Effector CD4-positive, alpha-beta T cell (primary cell): ENCODE measurements at places on chromosomes 3 and 15.

DNA sequence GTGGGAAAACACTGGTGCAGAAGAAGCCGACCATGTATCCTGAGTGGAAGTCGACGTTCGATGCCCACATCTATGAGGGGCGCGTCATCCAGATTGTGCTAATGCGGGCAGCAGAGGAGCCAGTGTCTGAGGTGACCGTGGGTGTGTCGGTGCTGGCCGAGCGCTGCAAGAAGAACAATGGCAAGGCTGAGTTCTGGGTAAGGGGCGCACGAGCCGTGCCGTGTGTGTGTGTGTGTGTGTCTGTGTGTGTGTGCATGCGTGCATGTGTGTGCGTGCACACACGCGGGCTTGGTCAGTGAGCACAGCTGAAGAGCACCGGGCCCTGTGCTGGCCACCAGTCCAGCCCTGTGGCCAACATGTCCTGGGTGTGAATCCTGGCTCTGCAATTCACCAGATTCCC lies 18.6 kb downstream of the PRKCD start:
- DNase-seq = no peak

DNA sequence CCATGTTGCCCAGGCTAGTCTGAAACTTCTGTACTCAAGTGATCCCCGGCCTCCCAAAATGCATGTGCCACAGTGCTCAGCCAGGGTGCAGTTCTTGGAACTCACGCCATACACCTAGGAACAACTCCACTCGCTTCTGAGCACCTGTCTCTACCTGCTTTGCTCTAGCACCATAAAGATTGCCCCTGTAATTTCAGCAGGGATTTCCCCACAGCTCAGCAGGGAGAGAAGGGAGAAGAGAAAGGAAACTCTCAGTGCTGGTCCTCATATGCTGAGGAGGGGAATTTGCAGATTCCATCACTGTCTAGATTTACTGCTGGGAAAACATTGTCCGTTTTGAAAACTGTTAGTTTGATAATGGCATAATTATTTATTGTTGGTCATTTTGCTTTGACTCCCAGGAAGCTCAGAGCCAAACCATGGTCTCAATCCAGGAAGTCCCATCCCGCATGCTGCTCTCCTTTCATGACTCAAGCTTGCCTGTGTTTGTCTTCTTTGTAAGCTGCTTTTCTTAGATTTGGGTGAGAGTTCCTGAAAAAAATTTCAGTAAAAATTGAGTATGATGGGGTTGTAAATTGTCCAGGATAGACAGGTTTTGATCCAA lies 24.2 kb downstream of the TRIM71 start:
- no peak for DNase-seq

GRCh38 chr3:143471705-143472104 lies 352.1 kb downstream of the CHST2 start:
- no peak for DNase-seq

- no peak for DNase-seq
Measured at GRCh38 chr3:99957151-99957796, 139.6 kb downstream of the CMSS1 start.

DNA sequence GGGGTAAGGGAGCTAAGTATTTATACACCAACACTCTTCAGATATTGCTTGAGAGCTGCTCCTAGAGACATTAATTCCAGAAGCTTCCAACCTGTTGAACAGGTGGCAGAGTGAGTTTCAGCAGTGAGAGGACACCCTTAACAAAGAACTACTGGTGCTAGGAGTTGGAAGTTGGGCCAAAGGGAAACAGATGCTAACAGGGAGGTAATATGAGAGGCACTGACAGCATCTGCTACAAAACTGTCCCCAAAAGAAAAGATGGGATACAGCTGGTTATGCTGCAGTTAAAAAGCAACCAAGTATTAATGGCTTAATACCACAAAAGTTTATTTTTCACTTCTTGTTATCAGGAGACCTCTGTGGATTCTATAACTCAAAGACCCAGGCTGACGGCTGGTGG lies 104.5 kb upstream of the SATB1 start:
- no peak for DNase-seq

DNA sequence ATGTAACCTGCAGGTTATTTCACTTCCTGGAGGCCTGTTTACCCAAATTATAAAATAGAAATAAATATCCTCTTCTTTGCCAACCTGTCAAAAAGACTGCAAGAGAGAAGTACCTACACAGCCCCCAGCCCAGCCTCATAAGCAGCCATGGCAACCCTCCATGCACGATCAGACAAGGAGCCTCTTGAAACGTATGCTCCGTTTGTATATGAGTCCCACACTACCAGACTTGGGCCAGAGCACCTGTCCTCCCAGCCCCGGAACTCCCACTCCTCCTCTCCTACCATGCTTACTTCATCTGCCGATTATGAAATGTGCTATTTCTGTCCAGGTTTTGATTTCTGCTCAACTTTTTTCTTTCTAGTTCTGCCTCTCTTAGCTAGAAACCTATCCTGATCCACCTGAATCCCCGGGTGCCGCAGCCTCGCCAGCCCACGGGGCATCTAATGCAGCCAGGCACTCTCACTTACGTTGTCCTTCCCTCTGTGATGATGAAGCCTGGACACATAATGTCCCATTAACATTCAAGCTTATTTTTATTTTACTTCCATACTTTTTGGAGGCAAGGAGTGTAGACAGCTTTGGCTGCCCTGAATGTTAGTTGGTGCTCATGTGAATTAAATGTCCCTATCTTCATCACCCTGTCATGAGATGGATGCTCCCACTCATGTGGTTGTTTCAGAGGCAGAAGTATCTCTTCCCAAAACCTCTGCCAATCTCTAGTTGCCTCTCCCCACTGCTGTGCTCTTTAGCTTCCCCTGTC lies 73.8 kb downstream of the MB21D2 start:
- DNase-seq = no peak

DNA sequence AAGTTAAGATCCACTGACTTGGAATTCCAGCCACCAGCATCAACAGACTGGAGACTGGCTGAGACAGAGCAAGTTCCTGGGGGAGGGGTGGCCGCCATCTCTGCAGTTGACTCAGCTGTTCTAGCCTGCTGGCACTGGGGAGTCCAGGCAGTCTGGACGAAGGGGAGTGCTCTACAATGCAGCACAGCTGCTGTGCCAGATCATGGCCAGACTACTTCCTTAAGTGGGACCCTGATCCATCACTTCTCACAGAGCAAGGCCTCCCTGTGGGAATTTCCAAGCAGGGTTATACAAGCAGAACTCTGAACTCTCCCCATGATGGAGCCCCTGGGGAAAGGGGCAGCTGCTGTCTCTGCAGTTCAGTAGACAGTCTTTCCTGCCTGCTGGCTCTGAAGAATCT lies 35.2 kb downstream of the PYGO1 start:
- no peak for DNase-seq

- no peak for DNase-seq
Measured at GRCh38 chr15:76439542-76439941, 103.0 kb downstream of the ISL2 start.

DNA sequence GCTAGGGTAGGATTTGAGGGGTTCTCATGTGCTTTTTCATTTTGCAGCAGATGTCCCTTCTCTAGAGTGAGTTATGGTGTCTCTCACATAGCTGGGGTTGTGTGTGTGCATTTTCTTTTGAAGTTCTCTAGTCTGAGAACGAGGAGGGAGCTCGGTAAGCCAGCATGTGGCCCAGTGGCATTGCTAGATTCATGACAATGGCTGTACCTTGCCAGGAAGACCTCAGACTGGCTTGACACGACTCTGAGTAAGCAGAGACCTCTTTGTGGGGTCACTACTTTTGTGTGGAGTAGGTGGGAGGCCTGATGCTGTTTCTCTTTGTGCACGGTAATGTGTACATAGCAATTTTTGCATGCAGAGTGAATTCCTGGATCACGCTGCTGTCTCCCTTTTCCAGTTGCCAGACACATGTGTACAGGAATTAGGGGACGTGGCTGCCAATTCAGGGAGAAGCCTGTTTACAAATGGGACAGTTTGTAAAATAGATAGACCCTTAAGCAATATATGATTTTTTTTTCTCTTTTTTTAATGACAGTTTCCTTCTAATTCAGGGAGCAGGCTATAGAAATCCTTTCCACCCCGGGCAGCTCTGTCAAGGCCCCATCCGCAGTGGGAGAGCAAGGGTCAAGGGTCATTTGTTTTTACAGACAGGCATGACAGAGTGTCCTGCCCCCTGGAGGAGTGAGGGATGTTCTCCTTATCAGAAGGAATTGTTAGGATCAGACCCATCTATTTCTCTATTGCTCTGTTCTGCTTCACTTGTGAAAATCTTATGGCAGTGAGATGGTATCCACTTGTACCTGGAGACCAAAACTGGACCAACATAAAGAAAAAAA lies 4.6 kb downstream of the CACNA1D start:
- DNase-seq = no peak

- no peak for DNase-seq
Measured at GRCh38 chr3:56917361-56918110, 115.8 kb upstream of the ARHGEF3 start.

GRCh38 chr15:98720031-98720430 lies 71.7 kb downstream of the IGF1R start:
- no peak for DNase-seq

- DNase-seq = no peak
Measured at GRCh38 chr3:69244039-69244438, 121.6 kb upstream of the LMOD3 start.

GRCh38 chr3:8324747-8325146 lies 176.9 kb upstream of the LMCD1 start:
- DNase-seq = peak; percentile 45

GRCh38 chr3:175746308-175746707 lies 887.2 kb downstream of the NAALADL2 start:
- DNase-seq = no peak

- no peak for DNase-seq
Measured at GRCh38 chr15:58909616-58910015, 23.9 kb downstream of the SLTM start.

- DNase-seq = no peak
Measured at GRCh38 chr3:155367506-155367905, 74.0 kb upstream of the STRIT1 start.

- no peak for DNase-seq
Measured at GRCh38 chr3:112770032-112770626, 76.5 kb downstream of the CD200R1L start.

GRCh38 chr3:183132409-183132808 lies 30.1 kb downstream of the LAMP3 start:
- DNase-seq = no peak

GRCh38 chr3:126026277-126026751 lies 57.3 kb downstream of the ROPN1B start:
- DNase-seq = no peak

DNA sequence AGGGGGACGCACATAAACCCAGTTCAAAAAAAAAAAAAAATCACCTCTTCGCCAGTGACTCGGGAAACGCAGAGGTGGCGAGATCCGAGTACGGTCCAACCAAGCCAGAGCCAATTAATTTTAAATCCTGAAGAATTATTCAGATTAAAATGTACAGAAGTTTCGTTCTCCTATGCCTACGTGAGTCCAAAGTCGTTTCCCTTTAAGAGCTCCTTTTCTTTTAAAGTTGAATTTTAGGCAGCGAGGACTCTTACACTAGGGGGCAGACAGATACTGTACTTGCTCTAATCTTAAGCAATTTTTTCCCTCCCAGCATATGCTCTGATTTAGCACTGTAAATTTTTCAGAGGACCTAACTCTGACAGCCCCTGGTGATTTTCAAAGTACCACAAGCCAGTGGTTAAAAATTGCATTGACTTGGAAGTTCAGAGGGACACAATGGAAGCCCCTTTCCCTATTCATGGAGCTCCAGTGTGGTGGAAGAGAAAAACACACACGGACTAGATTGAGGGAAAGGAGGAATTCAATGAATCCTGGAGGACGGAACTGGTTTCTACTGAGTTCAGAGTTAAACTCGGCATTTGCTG lies 3.3 kb upstream of the NR2F2 start:
- DNase-seq = no peak

DNA sequence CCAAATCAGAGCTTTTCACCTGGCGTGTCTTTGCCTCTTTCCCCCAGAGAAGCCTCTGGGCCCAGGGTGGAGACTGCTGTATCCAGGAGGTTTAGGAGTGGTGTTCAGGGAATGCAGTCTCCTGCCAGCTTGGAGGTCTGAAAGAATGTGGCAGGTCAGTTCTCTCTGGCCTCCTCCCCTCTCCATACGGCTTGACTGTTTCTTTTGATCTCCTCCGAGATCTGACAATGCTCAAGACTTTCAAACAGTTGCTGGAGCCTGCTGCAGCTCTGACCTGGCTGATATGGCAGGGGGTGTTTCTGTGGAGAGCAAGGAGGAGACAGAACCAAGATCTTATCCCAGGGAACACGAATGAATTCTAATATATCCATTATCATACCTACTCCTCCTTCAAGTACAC lies 24.7 kb upstream of the TM4SF4 start:
- no peak for DNase-seq

- DNase-seq = peak; percentile 59
Measured at GRCh38 chr3:13879946-13880810, at the start of gene WNT7A. TSS of gene WNT7A (minus strand) at chr3:13880071. CDS start at chr3:13879816, 255 bp downstream.

DNA sequence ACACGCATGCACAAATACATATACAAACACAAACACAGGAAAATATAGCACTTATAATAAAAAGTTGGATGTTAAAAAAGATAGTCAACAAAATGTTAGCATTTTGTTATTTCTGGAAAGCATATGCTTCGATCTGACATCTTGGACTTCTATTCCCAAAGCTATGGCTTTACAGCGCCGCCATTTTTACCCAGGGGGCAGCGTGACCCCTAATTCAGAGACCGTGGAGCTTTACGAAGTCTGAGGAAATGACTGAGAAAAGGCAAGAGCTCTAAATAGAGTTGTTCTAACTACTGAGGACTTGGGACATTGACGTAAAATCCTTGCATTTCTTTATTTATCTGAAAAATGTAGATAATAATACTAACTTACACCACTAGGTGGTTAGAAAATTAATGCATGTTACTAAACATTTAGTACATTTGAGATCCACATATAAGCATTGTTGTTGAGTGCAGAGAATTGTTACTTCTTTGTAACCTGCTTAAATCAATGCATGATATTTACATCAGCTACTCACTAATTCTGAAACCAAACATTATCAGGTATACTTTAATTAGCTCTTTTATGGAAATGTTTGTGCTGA lies 155.4 kb downstream of the TP63 start:
- no peak for DNase-seq

DNA sequence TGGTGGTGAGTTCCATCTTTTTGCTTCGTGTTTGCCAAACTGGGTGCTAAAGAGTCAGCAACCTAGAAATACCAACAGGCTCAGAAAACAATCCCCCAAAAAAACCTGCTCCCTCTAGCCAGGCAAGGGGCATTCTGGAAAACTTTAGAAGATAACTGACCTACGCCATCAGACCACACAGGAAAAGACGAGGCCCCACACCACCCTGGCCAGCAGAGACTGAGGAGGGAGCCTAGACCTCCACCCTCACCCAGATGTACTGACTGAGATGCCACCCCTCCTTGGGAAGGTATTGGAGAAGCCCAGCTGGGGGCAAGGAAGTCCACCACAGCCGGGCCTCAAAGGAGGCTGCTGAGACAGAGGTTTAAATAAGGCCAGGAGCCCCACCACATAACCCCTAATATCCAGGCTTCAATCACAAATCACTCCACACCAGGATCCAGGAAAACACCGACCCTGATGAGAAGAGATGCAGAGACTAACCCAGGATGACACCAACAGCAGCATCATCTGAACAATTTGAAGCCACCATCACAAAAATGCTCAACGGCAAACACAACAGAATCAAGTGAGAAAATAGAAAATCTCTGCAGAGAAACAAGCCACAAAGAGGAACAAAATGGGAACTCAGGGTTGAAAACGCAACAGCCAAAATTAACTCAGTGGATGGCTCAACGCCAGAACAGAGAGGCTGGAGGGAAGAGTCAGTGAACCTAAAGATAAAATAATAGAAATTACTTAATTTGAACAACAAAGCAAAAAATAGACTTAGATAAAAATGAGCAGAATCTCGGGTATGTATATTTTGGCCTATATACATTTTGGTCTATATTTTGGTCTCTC lies 61.0 kb downstream of the TPRA1 start:
- DNase-seq = no peak

- no peak for DNase-seq
Measured at GRCh38 chr3:100902572-100902971, 90.6 kb downstream of the ABI3BP start.

- DNase-seq = no peak
Measured at GRCh38 chr3:28308196-28308595, 40.3 kb upstream of the ZCWPW2 start.
